ENCODE measurements at places on chromosomes 5 and 9.

DNA sequence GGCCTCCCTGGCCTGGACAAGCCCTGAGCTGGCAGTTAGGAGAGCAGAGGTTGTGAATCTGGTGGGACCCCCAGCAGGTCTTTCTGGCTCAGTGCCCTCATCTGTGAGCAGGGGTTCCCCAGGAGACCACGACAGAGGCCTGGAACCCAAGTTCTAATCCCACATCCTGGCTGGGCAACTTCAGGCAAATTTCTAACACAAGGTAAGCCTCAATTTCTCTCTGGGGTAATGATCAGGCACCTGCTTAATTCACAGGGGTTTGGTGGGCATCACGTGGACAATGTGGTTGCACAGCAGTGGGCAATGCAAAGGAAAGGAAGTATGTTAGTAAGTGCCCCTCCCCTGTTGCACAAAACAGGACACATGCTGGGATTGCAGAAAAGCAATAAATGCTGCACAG is 1.9 kb upstream of the KCNIP1 start:
- DNase-seq: no peak

GRCh38 chr9:68416936-68417564 is 60.6 kb downstream of the PGM5 start:
- no peak for DNase-seq

GRCh38 chr5:81016116-81016515 is 56.0 kb downstream of the RASGRF2 start:
- no peak for DNase-seq

DNA sequence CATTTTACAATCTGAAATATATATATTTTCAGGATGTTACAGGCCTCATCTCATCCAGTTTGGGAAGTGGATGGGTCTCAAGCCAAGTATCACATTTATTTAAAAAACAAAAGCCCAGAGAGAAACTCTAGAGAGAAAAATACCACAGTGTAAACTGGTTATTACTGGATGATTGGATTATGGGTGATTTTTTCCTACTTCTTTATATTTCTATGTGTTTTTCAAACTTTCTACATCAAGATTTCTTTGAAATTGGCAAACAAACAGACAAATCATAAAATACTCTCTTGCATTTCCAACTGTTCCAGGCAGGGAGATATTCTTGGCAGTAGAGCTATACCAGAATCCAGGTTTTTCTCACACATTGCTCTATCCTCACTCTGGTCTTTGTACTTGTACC is 116.0 kb upstream of the SMIM23 start:
- DNase-seq: no peak

GRCh38 chr9:68970151-68970550 is 43.8 kb downstream of the PRKACG start:
- no peak for DNase-seq

DNA sequence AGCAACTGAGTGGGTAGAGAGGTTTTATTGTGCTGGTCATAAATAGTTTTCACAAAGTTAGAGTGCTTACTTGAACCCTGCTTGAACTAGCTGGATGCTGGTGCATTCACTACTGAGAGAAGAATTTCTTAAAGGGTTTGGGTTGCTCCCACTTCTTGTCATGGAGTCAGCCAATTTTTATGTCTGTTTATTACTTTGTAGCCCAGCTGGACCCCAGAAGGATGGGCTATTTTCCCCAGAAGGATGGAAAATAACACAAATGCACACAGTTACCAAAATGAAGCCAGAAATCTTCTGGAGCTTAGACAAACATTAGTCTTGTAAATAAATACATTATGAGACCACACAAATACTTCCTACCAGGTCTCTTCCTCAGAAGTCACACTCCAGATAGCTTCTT is 480.8 kb upstream of the TNC start:
- DNase-seq: no peak

- DNase-seq: no peak
Observed at GRCh38 chr5:169636477-169637084, 494 bp upstream of the DOCK2 start.

DNA sequence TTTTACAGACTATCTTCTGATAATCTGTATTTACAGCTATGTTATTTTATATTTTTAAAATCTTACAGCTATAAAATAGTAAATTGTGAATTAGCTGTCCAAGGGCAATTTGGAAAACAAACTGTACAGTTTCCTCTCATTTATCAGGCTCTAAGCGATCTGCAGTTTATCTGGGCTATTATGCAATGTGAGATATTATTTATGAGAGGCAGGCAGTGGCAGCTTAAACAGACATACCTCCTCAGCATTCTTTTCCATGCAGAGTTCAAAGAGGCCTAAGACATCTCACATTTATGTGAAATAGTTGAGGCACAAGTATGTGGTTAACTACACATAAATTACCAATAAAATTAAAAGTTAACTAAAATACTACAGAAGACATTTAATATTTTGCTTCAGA is 10.2 kb downstream of the NIPSNAP3B start:
- no peak for DNase-seq

DNA sequence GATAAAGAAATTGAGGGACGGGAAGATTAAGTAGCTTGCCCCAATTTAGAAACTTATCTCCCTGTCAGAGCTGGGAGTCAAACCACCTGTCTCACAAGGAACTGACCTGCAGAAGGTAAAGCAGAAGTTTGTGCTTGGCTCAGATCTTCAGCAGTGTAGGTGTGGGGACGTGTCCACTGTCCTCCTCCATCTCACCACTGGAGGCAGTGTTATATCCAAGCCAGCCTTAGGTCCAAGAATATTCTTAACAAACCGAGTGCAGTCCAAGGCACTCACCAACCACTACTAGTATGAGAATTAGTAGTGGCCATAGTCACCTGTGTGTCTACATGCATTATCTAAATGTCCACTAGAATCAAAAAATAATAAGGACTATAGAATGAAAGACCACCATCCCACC is 86.3 kb upstream of the IRX1 start:
- DNase-seq: no peak

DNA sequence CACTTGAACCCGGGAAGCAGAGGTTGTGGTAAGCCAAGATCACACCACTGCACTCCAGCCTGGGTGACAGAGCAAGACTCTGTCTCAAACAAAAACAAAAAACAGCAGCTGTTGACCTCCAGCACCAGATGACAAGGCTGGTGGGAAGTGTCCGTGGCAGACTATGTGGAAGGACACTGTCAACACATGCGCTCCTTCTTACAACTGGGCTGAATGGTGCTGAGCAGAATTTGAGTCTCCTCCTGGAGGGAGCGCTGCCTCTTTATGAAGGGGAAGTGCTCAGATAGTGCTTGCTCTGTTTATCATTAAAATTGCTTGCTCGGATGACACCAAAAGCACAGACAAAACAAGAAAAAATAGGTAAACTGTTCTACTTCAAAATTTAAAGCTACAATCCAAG is 9.2 kb upstream of the CFAP157 start:
- DNase-seq: no peak

- no peak for DNase-seq
Observed at GRCh38 chr9:137879566-137880150, 2.1 kb downstream of the CACNA1B start.

GRCh38 chr5:27682600-27682999 is 644.2 kb upstream of the CDH9 start:
- DNase-seq: no peak

DNA sequence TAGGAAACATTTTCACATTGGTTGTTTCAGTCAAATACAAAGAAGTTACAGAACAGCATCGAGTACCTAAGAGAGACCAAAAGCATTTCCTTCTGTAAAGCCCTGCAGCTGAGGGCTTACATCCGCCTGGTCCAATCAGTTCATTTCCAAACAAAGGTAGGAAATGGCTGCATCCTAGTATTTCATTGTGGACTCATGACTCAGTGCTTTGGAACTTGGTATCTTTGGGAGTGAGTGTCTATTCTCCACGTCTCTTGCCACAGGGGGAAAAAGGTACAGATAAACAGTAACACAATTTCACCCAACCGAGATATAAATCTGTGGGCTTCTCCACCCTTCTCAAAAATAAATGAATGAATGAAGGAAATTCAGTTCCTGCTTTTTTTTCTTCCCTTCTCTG is 75.4 kb downstream of the NFIB start:
- DNase-seq: no peak

- no peak for DNase-seq
Observed at GRCh38 chr5:146302406-146302805, 36.2 kb upstream of the POU4F3 start.

DNA sequence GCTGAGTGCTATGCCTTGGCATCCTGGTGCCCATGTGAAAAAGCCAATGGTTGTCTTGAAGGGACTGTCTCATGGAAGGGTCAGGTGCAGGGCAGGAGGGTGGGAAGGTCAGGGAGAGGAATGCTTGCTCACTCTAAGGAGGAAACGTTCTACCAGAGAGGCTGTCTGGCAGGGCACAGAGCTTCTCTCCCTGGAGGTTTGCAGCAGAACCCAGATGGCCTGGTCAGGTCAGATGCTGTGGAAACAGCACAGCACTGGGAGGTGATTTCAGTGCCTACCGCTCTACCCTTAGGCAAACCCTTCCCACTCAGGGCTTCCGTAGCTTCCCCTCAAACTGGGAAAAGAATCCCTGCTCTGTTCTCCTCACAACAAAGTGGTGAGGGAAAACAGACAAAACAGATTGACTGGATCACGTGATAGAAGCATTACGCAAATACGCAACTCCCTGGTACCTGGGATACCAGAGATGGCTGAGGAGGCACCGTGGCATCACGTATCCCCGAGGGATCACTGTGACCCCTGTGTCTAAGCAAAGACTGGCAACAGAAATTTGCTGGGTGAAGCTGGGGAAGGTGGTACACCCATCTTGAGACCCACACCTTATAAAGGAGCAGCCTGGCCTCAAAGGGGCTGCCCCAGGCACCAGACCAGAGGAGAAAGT is 3.9 kb upstream of the MGAT1 start:
- DNase-seq: no peak

DNA sequence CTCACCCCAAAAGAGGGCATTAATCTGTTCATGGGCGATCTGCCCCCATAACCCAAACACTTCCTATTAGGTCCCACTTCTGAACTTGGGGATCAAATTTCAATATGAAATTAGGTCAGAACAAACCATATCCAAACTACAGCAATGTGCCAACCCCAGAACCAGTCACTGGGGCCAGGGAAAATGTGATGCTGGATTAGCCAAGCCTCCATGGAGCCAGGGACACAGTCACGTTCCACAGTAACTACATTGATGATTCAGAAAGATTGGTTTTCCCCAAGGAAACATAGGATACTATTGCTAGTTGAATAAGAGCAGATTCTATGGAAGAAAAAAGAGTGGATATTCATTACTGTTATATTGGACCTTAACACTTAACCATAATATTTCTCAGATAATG is 84.2 kb downstream of the GIN1 start:
- DNase-seq: no peak

DNA sequence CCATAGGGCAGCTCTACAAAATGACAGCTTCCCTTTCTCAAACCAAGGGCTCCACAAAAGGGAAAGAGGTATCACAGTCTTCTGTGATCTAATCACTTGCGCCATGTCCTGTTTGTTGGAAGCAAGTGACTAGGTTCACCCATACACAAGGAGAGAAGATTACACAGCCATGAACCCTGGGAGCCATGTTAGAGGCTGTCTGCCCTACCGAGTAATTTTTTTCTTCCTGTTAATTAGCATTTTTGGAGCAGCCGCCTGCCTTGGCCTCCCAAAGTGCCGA is 33.2 kb upstream of the GOLPH3 start:
- DNase-seq: no peak

DNA sequence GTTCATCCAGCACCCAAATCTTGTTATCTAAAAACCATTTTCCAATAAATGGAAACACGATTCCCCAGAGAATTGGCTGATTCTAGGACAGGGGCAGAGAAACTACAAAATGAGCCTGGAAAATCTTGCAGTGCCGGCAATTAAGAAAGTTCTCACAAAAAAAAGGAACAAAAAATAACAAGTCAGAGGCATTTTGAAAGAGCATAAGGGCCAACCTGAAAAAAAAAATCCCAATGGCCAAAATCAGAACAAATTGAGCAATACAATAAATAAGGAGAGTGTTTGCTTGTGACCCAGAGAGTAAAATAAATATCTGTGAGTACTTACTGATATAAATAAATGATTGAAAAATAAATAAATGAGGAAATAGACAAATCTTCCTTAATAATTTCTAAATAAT is 55.1 kb upstream of the S1PR3 start:
- no peak for DNase-seq

DNA sequence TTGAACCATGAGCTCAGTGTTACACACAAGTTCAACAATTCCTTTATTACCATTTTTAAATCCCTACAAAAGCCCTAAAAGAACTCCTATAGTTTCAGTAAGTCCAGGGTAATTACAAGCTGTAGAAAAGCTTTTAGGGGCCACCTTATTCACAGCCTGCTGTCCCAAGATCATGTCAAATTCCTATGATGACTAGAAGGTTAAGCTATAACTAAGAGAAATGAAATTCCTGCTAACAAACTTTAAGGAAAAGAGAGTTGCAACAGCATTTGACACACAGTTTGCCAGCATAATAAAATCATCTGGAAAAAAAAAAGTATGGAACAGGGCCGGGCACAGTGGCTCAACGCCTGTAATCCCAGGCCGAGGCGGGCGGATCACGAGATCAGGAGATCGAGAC is 31.5 kb downstream of the TMEM245 start:
- DNase-seq: no peak

- DNase-seq: no peak
Observed at GRCh38 chr5:151739939-151740335, 18.5 kb downstream of the ATOX1 start.

DNA sequence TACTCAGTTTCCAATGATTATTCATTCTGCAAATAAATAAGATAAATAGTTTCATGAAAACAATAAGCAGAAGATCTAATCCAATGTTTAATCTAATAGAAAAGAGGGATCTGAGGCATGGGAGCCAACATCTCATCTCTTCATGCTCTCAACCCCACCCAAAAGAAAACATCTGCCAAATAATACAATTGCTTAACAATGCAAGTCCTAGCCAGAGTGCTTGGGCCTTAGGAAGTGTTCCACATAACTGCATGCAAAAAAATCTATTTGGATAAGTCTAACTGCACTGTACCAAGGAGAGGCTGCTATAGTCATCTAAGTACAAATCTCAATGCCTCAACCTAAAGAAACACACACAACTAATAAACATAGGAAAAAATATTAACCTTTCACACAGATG is 606.0 kb downstream of the CDH9 start:
- DNase-seq: no peak

DNA sequence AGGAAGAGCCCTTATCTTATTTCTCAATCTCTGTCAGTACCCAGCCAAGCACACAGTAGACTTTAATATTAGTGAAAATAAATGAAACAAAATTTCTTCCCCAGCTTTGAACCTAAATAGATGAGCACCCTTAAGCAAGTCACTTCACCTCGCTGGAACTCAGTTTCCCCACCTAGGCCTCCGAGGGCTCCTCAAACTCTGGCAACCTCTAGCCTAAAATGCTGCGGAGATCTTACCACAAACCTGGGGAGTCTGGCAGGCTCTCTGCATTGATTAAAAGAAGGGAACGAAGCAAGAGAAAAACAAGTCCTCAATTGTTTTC is 326 bp downstream of the RIGI start:
- DNase-seq: no peak

Data from stimulated activated CD4-positive, alpha-beta T cell treated with anti-CD3 and anti-CD28 coated beads, TNF-alpha, amount 100 ng/mL, for 24 hours (primary cell).